ENCODE measurements at places on chromosomes 13 and 19.

- peak; percentile 85 for DNase-seq
These were observed 436 bp upstream of the BBC3 start for GRCh38 chr19:47231215-47232054.

DNA sequence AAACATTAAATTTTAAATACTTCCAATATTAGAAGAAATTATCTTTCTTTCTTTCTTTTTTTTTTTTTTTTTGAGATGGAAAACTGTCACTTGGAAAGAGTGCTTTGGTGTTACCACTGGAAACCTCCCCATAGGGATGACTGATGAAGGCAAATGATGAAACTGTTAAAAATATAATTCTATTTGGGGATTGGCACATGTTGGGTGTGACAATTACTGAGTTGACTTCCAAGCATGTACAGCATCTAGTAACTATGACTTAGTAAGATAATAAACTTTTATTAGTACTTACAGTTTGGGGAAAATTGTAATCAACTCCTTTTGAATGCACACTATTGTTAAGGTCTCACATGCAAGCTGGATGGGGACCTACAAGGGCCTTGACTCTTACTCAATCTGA, 592.5 kb downstream of the KCTD12 start:
- DNase-seq = no peak

DNA sequence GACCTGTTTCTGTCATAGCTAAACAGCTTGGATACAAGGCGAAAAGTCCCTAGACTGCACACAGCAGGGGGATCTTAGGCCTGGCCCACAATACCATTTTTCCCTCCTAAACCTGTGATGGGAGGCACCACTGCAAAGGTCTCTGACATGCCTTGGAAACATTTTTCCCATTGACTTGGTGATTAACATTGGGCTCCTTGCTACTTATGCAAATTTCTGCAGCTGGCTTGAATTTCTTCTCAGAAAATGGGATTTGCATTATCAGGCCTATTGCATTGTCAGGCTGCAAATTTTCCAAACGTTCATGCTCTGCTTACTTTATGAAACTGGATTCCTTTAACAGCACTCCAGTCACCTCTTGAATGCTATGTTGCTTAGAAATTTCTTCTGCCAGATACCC, 136.2 kb upstream of the TSHZ3 start:
- DNase-seq = no peak

GRCh38 chr19:6947745-6948144, 60.4 kb downstream of the ADGRE1 start:
- DNase-seq = no peak

DNA sequence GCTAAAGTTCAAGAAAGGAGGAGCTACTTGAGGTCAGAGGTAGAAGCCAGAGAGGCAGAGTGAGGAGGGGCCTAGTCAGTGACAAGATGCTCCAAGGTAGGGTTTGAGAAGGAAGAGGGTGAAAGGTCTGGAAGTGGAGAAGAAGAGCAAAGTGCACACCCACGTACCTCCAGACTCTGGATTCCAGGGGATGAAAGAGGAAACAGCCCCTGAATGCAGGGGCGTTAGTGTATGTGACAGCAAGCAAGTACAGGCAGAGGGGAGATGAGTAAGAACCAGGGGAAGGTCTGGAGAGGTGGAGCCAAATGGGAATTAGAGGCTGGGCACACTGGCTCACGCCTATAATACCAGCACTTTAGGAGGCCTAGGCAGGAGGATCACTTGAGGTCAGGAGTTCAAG, 8.7 kb downstream of the RPS28 start:
- DNase-seq = no peak

DNA sequence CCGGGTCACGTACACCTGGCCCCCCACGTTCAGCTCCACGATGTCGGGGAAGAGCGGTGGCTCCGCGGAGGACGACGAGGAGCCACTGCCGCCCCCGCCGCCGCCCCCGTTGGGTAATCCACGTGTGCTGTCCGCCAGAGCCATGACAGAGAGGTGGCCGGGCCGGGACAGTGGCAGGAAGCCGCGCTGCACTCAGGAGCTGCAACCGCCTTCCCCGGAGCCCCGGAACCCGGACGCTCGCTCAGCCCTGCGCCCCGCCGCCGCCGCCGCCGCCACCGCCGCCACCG, 257 bp downstream of the KCTD12 start:
- no peak for DNase-seq

DNA sequence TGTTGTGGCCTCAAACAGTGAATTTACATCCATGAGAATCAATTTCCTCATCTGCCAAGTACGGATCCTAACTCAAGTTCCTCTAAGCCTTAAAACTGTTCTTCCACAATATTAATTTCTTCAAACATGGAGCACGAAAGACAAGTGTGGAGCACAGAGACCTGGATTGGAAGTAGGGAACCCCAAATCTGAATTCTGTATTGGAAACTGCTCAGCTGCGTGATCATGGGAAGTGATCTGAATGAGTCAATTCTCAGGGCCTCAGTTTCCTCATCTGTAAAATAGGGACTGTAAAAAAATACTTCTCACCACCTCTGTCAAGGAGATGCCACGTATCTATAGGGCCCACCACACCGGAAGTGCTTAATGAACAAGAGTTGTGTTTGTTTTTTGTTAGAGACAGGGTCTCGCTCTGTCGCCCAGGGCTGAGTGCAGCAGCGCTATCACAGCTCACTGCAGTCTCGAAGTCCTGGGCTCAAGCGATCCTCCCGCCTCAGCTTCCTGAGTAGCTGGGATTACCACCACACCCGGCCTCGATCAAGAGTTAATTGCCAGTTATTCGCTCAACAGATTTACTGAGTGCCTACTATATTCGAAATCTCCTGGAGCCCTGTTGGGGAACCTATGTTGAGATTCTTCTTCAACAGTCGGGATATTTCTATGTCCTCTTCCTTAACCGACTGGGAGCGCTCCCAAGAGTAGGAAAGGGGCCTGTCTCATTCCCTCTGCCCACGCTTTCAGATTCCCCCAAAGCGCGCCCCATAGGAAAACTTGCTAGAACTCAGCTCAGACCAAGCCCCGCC, 1.6 kb downstream of the SERTAD3 start:
- DNase-seq = no peak

DNA sequence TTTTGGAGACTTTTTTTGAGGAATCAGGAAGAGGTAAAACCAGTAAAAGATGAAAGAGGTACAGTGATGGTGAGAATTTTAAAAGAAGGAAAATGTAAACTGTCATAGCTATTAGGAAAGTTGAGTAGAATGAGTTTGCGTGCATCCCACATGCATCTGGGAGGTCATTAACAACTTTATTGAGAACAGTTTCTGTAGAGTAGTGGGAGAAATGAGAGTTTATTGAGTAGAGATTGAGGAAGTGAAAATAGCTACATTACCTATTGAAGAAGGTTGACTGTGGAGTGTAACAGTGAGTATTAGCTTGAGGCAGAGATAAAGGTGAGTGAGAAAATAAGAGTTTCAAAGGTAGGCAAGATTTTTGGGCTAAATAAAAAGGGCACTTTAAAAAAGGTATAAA, 38.7 kb downstream of the BRCA2 start:
- no peak for DNase-seq

- peak; percentile 53 for DNase-seq
These were observed 2.5 kb downstream of the BSG start for GRCh38 chr19:574658-575526.

GRCh38 chr13:112966776-112967175, 2.2 kb upstream of the MCF2L start:
- no peak for DNase-seq

- no peak for DNase-seq
These were observed 958 bp upstream of the OBI1 start for GRCh38 chr13:78659732-78660494.

GRCh38 chr19:41311613-41312012, 1.6 kb downstream of the CCDC97 start:
- DNase-seq = no peak

GRCh38 chr19:4337906-4338440, 654 bp downstream of the STAP2 start:
- no peak for DNase-seq

DNA sequence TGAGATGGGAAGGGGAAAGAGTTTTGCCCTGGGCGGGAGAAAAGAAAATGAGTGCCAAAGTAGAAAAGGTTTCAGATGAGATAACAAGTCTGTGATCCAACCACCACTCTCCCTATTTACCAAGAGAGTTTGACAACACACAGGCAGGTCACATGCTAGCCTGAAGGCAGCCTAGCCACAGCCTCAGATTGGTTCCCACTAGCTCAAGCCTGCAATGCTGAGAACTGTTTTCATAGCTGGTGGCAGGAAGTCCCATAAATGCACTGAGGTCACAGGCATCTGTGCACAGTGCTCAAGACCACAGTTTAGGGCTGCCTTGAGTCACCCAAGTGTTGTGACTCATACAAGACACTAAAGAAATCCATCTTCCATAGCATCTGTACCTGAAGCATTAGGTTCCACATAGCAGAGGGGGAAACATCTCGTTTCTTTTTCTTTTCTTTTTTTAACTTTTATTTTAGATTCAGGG, 18.5 kb upstream of the POP4 start:
- DNase-seq = no peak

DNA sequence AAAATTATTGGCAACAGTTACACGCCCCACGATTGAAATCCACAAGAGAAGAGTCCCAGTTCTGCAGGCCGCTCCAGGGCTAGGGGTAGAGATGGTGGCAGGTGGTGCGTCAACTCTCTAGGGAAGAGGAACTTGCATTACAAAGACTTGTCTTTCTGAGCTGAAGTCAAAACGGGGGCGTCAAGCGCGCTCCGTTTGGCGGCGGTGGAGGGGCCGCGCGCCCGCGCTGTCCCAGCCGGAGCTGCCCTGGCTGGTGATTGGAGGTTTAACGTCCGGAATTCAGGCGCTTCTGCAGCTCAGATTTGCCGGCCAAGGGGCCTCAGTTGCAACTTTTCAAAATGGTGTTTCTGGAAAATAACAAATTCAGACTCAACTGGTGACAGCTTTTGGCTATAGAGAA, 38.9 kb downstream of the SOX1 start:
- no peak for DNase-seq

- no peak for DNase-seq
These were observed 231.7 kb upstream of the MIR17HG start for GRCh38 chr13:91115776-91116175.

DNA sequence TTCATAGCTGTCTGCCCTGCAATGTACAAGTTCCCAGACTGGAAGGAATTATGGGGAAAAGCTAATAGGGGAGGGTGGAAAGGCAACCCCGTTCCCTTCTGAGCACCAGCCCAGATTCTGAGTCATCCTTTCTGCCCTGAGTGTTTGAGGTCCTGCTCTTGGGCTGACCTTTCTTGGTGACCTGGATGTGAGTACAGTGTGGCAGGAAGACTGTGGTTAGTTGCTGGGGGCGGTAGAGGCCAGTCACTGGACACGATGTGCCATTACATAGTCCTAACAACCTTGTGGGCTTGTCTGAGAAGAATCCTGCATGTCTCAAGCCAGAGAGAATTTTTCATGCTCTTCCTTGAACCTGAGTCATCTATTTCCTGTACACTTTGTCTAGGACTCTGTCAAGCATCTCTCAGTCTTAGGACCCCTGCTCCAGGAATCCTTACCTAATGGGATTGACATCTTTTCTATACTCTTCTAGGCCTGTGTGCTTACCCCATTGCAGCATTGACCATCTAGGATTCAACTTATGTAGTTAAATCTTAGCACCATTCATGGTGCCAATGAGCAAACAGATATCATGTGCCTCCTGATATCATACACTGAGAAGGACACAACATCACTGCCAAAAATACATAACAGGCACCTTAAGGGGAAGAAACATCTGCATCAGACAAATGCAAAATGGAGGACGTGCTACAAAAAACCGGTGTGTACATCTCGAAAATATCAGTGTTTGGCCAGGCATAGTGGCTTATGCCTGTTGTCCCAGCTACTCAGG, 8.1 kb upstream of the ANGPTL4 start:
- peak; percentile 98 for DNase-seq

DNA sequence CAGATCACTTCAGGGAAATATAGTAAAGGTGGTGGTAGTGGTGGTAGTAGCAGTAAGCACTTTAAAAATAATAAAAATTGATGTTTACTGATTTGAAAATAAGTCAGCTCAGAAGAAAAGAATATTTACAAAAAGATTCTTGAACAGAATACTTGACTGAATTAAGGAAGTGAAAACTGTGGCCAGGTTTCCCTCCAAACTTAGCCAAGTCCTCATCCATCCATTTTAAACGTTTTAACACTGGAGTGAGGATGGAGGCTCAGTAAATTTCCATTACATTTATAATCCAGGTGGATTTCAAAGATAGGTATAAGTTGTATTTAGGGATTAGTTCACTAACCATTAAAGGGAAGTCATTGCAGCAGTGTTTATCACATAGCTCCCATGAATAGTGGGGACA, 221.5 kb downstream of the RGCC start:
- no peak for DNase-seq

DNA sequence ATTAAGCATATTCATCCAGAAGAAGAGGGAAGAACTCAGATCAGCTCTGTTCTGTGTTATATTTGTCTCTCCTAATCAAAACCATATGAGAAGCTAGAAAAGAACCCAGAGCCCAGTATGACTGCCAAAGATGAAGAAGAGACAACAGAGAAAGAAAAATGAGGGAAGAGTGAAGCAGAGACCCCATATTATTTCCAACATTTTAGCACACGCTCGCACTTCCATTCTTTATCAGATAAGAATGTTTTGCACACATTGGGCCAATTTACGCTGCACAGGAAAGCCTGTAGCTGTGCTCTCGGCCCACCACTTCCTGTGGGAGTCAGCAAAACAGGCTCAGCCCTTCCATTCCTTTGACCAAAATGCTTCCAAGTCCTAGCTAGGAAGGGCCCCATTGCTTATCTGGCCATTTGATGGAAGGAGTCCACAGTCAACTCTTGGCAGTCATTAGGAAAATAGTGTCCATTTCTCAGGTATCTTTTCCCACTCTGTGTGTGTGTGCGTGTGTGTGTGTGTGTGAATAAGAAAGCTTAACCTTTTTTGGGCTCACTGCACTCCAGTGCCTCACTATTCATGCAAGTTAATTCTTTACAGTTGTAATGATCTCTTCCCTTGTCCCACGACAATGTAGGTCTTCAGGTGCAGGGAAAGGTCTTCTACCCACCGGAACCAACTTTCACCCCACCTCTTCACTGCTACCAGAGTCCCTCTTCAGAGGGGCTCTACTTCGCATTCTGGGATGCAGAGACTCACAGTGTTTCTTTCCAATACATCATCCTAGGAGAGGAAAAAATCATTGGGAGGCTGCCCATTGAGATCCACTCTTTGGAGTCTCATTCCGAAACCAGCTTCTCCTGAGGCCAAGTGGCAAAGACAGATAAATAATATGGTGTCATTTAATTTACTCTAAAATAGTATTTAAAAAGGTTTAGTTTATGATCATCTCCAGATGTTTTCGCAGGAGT, 237.5 kb downstream of the COG6 start:
- DNase-seq = no peak

GRCh38 chr19:18895038-18895823, 727 bp downstream of the CERS1 start:
- DNase-seq = peak; percentile 68

GRCh38 chr19:995051-995827, 5.0 kb upstream of the GRIN3B start:
- peak; percentile 98 for DNase-seq

GRCh38 chr13:59689057-59689456, 474.7 kb downstream of the DIAPH3 start:
- DNase-seq = no peak

Measured in PC-9 (cell line).